NCI-H187 (cell line): ENCODE measurements at places on chromosomes 6 and 20.

GRCh38 chr20:53510262-53510661, 83.4 kb downstream of the ZNF217 start:
- DNase-seq: no peak

GRCh38 chr6:127162836-127163235, 44.4 kb downstream of the RSPO3 start:
- no peak for DNase-seq

DNA sequence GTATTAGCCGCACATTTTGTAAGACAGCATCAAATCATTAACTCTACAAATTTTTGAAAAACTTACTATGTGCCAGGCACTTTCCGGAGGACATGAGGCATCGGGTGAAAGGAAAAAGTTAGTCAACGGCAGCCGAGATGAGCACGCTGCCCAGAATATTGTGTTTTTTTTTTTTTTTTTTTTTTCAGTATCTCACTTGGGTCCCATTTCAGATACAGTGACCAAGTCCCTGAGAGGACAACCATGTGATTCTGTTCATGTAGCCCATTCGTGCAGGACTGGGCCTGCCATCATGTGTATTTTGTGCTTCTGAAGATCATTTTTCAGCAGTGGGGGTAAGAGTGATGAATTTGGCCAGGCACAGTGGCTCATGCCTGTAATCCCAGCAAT, 1.3 kb downstream of the SLA2 start:
- DNase-seq: no peak

- DNase-seq: peak; percentile 46
These were observed 300.7 kb downstream of the CLIC5 start for GRCh38 chr6:45714741-45715507.

DNA sequence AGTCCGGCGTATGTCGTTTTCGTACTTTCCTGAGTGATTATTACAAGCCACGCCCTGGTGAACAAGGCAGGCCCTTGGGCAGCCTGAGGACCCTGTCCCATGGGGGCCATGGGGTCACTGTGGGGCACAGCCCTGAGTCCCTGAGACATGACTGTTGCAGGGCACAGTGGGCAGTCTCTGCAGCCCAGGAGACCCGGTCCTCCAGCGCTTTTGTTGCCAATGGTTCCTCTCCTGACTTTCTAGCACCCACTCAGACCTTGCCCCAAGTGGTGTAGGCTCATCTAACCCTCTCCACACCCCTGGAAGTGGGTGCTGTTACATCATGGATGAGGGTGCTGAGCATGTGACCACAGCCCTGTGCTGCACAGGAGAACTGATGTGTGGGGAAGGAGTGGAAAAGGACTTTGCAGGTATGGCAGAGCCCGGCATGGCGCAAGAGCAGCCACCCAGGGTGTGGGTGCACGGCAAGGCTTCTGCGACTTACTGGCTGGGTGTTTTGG, 319.5 kb downstream of the TAF4 start:
- DNase-seq: no peak

- no peak for DNase-seq
These were observed 30.2 kb downstream of the ISM1 start for GRCh38 chr20:13251106-13251903.

DNA sequence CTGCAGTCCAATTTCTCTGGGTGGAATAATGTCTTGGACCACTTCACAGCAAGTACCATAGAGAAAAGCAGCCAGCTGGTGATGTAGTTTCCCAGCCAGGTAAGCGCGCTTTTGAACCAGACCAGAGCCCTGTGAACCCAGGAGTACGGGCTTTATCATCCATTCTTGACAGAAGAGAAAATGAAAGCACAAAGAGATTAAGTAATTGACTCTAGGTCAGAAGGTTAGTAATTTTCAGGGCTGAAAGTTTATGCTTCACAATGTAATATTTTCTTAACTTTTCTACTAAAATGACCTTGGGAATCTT, 7.1 kb upstream of the UST start:
- DNase-seq: no peak

- no peak for DNase-seq
These were observed 36.6 kb downstream of the TBC1D32 start for GRCh38 chr6:121297694-121298093.

DNA sequence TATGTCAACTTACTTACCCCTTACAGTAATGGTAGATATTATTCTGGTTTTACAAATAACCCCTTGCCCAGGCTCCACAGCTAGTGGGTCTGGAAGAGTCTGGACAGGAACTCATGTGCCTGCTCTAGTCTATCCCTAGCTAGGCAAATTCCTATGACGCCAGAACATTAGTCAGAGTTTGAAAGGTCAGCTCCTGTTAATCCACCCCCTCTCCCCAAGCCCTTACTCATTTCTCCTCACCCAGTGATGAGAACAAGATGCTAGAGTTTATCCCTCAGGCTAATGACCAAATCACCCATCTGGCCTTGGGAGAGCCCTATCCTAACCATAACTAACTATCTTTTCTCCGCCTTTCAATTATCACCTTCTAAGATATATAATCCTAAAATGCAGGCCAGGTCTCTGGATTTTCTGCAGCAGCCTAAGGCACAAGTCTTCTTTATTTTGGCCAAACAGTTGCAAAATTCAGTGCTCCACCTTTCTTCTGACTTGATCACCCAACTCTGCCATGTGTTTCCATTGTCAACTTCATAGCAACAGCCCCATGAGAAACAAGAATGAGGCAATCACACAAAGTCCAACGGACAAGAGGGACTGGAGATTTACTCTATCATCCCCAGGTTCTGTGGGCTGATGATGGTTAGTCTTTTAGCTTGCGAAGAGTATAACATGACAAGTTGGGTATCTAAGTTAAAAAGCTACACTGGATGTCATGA, 113.3 kb downstream of the TASP1 start:
- no peak for DNase-seq

DNA sequence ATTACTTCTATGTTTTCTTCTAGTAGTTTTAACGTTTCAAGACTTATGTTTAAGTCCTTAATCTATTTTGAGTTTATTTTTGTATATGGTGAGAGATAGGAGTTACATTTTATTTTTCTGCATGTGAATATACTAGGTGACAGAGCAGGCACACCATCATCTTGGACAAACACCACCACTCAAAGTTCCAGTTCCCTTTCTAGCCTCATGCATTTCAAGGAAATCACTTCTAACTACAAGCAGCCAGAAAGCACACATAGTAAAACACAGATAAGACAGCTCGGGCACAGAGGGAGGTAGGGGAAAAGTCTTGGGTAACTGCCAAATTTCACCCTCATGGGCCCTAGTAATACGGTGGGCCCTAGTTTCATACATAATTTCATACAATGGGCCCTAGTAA, 609.4 kb upstream of the HS3ST5 start:
- DNase-seq: no peak

GRCh38 chr6:99362678-99363268, 13.3 kb upstream of the FAXC start:
- DNase-seq: no peak

- DNase-seq: no peak
These were observed 26.4 kb downstream of the COL20A1 start for GRCh38 chr20:63319164-63320040.

- no peak for DNase-seq
These were observed 18.5 kb upstream of the FOXC1 start for GRCh38 chr6:1591243-1591642.

DNA sequence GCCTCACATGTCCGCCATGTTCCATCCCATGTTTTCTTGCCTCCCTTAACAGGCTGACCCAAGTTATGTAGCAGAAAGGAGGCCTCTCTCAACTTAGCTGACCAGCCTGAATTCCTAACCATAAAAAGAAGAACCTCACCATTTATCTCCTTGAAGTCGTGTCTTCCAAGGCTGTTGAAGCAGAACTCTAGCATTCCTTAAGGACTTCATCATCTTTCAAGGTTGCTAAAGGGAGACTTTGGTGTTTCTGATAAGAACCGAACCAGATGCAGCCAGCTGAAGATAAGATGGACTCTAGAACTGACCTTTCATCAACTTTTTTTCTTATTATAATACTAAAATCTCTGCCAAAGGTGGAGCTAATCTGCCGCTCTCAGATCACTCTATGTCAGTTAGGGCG, 571.7 kb upstream of the SLC35B3 start:
- DNase-seq: no peak

DNA sequence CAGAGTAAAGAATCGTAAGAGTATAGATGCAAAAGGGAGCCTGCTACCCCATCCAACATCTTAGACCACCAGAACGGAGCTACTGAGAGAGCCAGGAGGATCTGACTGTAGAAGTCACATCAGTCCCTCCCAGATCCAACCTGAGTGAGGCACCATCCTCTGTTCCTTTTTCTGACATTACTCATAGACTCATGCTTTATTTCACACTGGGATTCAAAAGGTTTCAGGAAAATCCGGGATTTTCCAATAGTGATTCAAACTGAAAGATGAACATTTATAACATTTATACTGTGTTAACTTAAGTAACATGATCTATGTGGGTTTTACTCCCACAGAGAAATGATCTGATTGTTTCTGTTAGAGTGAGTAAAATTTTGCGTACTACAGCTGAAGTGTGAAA, 868.6 kb upstream of the GJE1 start:
- no peak for DNase-seq

GRCh38 chr6:26197636-26197932, 110.4 kb downstream of the HFE start:
- no peak for DNase-seq

DNA sequence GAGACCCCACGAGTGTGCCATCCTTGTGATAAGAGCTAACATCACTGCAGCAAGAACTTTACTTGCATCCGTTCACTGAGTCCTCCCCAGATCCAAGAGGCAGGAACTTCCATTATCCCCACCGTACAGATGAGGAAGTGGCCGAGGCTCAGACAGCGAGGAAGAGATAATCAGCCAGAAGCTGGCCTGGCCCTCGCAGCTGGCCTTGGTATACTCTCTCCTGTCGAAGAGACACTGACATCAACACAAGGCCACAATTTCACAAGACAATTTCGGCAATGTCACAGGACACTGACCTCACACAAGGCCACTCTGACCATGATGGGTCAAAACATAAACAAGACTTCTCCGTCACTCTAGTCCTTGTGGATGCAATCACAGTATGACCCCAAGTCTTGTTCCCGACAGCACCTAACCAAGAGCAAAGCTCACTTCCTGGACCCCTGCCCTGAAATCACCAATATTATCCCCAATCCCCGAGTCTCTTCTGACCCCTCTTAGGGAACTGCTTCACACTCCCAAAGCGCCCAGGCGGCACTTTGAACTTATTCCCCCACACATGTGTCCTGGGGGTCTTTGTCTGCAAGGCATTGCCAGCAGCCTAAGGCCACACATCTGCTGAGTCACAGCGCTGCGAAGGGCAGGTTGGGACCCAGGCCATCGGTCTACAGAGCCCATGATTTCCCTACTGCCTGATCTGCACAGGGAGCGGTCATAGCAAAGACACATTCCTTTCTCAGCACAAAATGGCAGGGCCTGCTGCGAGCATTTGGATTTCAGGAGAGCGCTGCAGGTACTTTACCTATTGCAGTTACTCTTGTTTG, 14.8 kb upstream of the VAPB start:
- DNase-seq: no peak

GRCh38 chr6:135577059-135577538, 79.6 kb upstream of the AHI1 start:
- no peak for DNase-seq

- DNase-seq: no peak
These were observed 1027.6 kb downstream of the EYS start for GRCh38 chr6:64679416-64679815.

DNA sequence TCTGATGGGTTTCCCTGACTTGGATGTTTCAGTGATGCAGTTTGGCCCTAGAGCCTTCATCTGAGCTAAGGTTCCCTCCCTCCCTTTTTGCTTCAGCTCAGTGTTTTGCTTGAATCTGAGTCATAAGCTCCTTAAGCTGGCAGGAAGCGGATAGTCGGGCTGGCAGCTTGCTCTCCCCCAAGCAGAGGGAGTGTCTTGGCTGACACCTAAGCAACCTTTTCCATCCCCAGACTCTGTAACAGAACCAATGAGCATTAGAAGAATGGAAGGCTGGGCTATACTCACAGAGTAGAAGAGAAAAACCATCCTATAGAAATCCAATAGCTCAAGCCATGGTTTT, 98.3 kb downstream of the HAO1 start:
- DNase-seq: no peak

DNA sequence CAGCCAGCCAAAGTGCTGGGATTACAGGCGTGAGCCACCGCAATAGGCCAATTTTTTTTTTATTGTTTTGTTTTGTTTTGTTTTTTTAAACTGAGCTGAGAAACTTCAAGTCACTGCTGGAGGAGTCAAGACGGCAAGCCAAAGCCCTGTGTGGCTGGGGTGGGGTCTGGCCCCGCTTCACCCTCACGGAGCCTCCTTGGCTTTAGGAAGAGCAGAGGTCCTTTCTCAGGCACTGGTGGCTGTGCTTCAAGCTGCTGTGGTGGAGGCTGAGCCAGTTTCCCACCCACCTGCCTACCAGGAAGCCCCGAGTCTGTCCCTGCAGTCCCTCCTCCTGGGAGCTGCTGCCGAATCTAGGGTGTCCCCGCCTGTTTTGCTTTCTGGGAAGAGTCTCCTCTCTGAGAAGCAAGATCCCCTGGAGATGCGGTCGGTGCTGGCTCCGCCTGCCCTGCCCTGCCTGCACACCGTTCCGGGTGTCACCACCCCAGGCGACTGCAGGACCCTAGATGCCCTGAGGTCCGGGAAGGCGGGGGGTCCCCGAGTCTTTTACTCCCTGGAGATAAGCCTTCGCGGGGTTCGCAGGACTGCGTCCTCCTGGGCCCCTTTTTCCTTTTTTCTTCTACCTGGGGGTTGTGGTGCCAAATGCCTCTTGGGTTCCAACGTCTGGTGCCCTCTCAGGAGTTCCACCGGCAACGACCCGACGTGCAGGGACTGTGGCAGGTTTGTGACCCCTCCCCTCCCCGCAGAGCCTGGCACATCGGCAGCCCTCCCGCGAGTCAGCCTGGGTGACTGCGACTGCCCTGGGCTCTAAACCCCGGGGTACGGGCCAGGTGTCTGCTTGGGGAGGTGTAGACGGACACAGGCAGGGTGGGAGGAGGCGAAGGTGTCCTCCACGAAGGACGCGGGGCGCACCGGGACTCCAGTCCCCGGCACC, 100.7 kb downstream of the TAF4 start:
- no peak for DNase-seq

DNA sequence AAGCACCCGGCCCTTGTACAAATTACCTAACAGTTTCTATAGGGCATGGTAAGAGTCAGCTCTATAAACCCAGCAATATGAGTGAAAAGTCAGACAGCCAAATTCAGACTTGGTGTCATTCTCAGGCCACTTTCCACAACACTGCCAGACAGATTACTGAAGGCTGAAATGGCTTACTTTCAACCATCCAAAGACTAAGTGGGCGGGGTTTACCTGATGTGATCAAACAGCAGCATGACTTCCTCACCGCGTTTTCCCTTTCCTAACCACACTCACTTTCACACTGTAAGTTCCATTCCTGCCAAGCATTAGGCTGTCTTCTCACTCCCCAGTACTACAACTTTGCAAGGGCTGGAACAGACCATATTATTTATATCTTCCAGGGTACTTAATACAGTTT, 85.9 kb downstream of the SMLR1 start:
- DNase-seq: no peak

DNA sequence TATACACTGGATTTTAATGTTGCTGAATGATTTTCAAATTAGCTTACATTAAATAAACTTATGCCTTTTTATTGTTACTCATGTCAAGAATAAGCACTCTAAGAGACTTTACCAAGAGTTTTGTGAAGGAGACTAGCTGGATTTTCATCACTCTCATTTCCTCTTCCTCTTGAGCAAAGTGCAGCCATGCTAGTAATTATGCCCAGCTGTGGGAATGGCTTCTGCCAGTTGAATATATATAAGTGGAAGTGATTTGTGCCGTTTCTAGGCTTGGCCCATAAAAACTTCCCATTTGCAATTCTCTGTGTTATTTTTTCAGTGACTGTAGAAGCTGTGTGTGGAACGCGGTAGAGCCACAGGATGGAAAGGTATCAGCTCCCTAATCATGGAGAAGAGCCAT, 255.8 kb downstream of the HDGFL1 start:
- DNase-seq: no peak
